ENCODE measurements at places on chromosomes 5 and 9.

- DNase-seq, result no peak
Measured at GRCh38 chr5:113087976-113088514, 111.4 kb downstream of the DCP2 start.

GRCh38 chr9:135070198-135070951, 17.1 kb upstream of the OLFM1 start:
- no peak for DNase-seq

DNA sequence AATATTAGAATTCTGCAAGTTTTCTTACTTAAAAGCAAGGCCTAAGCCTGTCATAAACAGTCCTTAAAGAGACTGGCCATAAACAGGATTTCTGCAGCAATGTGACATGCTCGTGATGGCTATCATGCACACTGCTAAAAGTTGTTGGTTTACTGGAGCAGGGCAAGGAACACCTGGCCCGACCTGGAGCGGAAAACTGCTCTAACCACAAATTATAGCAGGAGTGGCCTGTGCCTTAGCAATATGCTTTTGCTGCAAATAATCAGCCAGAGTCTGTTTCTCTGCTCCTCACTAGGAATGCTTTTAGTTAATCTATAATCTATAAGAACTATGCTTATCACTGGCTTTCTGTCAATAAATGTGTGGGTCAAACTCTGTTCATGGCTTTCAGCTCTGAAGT, 322.9 kb upstream of the RPS23 start:
- DNase-seq, result no peak

DNA sequence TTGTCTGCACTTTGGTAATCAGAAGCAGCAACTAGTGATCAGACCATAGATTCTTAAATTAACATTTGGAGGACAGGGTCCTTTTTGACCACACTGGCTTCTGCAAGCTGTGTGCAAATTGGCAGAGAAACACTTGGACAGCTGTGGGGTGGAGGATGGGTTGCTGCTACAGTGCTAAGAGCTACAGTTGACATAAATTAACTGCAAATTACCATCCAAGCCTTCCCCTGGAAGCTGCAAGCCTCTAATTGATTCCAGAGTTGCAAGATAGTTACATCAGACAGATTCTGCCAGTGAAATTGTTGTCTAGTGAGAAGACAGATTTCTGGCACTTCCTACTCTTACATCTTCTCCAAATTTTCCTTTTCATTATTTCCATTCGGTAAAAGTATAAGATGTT, 517.7 kb downstream of the DIRAS2 start:
- no peak for DNase-seq

- DNase-seq, result no peak
Measured at GRCh38 chr9:27791311-27791710, 218.0 kb upstream of the C9orf72 start.

DNA sequence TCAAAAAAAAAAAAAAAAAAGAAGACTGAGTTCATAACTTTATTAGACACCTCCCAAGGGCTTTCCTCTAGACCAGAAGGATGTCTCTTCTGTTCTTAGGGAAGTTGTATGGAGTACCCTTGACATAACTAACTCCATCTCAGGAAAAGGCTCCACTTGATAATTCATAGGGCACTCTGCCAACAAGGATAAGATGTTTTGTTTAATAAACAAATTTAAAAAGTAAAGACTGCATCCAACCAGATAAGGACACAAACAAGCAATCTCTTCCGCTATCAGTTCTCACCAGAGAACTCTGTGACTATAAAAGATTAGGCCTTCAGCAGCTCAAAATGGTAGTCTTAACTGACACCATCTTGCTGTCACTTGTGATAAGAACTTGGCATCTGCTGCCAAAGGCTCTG, 65.8 kb downstream of the SFXN1 start:
- DNase-seq, result no peak

- no peak for DNase-seq
Measured at GRCh38 chr9:16245756-16246440, 624.6 kb downstream of the BNC2 start.

DNA sequence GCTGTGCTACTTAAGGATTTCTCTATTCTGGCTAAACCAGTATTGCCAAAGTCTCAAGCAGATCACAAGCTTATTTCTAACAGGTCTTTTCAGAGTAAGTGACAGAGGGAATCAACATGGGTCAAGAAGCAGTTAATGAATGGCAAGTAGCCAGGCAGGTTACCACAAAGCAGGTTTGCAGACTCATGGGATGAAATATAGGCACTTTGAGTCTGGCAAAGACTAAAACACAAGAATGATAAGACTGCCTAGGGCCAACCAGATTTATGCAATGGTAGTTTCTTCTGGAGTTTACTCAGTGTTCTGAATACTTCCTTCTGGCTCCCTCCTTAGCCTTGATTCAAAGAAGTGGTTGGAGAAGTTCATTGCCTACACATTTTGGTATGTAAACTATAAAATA, 3.6 kb downstream of the HMGCS1 start:
- no peak for DNase-seq

- no peak for DNase-seq
Measured at GRCh38 chr9:124297551-124297901, 39.8 kb downstream of the NEK6 start.

DNA sequence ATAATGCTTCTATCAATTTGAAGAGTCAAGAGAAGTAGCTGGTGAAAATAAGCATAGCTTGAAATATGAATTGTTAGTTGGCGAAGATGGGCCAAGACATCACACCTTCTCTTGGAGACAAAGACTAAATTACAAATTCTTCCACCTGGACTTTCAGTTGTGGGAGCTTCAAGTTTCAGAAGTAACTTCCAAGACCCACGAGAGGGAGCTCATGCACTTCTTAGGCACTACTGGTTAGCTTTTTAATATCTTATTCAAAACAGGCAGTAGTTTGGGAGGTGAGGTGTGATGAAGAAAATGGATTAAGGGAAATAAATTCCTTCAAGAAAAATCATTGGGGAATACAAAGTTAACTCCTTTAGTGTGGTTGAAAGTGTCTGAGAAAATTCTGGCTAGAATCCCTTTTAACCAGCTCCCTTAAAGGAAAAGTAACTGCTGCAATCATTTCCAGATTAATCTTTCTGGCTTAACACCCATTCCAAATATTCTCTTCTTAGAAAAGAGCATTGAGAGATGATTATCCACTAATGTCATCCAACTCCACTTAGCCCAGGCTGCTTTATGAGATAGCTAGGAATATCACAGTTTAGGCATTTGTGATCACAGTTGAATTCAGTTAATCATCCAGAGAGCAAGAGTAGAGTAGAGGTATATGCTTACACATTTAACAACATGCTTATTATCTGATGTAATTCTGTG, 139.5 kb upstream of the DMRTA1 start:
- peak; percentile 1 for DNase-seq

- DNase-seq, result no peak
Measured at GRCh38 chr5:77379558-77380061, 112.5 kb downstream of the WDR41 start.

DNA sequence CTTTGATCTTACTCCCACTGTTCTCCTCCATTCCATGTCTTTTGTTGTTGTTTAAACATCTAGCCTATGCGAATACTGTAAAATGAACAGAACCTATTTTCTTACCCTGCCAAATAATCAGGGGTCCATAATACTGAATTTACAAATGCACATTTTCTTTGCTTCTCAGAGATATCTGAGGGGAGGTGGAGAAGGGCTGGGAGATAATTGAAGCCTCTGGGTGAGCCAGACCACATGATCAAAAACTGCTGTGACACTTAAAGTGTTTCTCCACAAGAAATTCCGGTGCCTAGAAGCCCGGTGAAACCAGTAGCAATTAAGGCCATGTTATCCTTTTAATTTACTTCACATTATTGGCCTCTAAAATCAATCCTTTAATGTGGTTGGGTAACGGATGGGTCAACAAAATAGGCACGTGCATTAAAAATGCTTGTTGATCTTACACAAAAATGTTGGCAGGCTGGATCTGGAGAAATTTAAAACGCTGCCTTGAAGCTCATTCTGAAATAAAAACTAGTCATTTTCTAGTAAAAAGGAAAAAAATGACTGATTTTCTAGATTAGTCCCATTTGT, 10.8 kb downstream of the SEMA6A start:
- no peak for DNase-seq

- DNase-seq, result no peak
Measured at GRCh38 chr9:129351642-129352145, 173.6 kb upstream of the IER5L start.

DNA sequence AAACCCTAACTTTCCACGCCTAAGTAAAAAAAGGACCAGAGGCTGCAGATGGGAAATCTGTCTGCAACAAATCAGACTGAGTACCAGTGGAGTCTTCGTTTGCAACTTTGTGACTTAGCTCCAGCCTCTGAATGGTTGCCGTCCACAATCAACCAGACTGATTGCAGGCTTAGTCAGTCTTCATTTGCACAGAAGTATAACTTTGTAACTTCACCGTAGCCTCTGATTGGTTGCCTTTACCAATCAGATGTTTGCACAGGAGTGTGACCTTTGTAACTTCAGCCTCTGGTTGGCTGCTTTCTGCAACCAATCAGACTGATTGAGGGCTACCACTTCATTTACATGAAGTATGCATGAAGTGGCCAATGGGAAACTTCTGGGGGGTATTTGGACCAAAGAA, 53.7 kb downstream of the TGFBR1 start:
- DNase-seq, result no peak

DNA sequence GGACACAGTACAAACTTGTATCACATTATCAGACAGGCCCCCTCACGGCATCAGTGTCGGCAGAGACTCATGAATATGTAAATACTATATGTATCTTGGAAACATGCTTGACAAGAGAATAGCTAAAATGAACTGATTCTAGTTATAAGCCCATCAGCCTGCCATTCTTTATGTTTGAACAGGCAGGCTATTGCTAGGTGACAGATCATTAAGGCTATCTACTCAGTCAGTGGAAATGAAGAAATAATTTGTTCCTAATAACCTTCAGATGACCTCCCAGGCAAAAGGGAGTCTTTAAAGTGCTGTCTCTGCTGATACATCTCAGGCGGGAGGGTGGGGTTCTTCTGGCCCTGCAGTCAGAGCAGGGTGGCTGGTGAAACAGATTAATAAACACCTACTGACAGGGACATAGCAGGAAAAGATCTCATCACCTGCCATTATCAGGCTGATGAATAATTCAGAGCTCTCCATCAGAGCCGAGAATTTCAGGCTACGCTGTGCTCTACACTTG, 394.2 kb downstream of the RASEF start:
- DNase-seq, result no peak

GRCh38 chr9:124137009-124137943, 120.5 kb upstream of the NEK6 start:
- no peak for DNase-seq

- no peak for DNase-seq
Measured at GRCh38 chr5:45252978-45253377, 443.2 kb downstream of the HCN1 start.

- DNase-seq, result no peak
Measured at GRCh38 chr9:81777482-81777881, 88.1 kb upstream of the TLE1 start.

- DNase-seq, result no peak
Measured at GRCh38 chr9:100308965-100309564, 43.7 kb downstream of the TEX10 start.

DNA sequence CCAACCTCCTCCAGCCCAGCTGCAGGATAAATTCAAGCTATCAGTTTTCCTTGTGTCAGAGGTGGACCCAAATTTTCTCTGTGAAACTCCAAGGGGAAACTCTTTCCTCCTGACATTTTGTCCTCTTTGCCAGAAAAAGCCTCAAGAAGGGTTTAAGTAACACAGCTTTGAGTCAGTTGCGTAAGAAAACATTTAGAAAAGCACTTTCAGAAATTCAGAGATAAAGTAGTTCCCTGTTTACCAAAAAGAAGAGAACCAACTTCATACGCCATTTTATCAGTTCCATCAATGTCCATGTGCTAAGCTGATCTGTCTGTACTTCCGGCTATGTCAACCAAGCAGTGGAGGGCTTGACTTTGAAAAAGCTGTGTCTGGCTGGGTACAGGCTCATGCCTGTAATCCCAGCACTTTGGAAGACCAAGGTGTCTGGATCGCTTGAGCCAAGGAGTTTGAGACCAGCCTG, 19.9 kb upstream of the SUSD1 start:
- no peak for DNase-seq

- DNase-seq, result no peak
Measured at GRCh38 chr9:32404402-32404801, 20.0 kb downstream of the ACO1 start.

DNA sequence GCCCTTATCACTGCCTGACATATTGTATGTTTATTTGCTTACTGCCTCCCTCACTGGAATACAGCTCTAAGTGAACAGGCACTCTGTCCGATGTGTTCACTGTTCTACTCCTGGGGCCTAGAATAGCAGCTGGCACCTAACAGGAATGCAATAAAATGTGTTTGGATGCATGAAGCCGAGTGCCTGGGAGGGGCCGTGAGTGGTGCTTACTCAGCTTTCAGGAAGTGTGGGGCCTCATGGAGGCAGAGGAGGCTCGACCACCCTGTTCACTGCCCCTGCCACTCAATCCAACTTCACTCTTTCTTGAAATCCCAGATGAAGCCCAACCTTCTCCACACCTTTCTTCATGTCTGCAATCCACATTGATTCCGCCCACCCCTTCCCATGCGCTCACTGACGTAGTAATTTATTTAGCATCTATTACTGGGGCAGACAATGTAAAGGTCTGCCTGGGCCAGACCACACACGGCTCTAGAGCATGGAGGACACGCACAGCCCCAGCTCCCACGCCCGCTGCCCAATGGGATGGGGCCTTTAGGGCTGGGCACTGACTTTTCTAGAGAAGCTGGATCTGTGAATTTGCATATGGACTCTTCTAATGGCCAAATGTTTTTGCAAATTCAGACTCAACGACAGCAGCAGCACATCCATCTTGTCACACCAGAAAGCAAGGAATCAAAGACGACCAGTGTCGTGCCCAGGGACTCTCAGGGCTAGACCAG, 21.3 kb downstream of the TBC1D9B start:
- no peak for DNase-seq

DNA sequence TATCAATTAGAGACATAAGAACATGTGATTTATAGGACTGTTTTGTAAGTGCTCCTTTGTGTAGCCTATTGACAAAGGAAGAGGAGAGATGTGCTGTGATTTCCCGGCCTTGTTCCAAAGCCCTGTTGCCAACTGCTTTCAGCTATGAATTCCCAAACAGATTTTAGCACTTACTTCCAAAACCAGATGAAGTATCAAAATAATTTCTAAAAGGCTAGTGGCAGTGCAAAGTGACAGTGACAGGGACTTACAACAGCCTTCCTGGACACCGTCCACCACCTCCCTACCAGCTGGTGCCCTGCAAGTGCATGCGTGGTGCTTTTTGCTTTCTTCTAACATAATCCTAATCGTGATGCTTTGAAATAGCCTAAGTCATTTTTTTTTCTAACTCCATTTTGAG, 254.1 kb upstream of the ACTBL2 start:
- no peak for DNase-seq

Data from NCI-H2029 treated with DMSO at 0.1 percent for 48 hours (cell line).